ENCODE measurements at places on chromosomes 16 and 17.

- DNase-seq = no peak
Observed at GRCh38 chr17:43840814-43841213, 6.2 kb upstream of the CD300LG start.

GRCh38 chr16:4481526-4481925 lies 5.3 kb downstream of the HMOX2 start:
- DNase-seq = no peak

- DNase-seq = no peak
Observed at GRCh38 chr16:4087099-4087885, 28.9 kb downstream of the ADCY9 start.

- DNase-seq = no peak
Observed at GRCh38 chr16:21183995-21184394, 25.5 kb downstream of the LDAF1 start.

GRCh38 chr17:49469831-49470810 lies 25.0 kb upstream of the NGFR start:
- no peak for DNase-seq

Data from bone marrow (tissue), 2 donors.